Hematopoietic multipotent progenitor cell treated with erythropoietin and hydrocortisone succinate and interleukin-3 and kit ligand, for 4 days (in vitro differentiated cells): ENCODE measurements at places on chromosomes 16 and 17.

DNA sequence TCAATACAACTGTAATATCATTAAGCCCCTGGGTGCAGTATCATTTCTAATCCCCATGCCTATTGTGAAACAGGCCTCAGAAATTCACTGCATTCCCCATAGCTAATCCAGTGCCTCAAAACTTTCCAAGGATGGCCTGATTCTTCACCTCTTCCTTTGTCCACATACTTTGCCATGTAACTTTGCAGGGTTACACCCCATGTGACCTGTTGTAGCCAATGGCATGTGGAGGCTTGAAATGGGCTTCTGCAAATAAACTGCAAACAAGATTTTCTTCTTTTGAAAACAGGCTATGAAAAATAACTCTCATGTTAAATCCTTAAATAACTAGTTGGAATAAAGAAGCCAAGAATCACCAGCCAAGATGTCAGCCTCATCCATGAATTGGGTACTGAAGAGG is 35.9 kb downstream of the ABCA10 start:
- no peak for DNase-seq

- DNase-seq = peak; percentile 66
These were observed 2.7 kb downstream of the HOXB2 start for GRCh38 chr17:48542114-48542656.

DNA sequence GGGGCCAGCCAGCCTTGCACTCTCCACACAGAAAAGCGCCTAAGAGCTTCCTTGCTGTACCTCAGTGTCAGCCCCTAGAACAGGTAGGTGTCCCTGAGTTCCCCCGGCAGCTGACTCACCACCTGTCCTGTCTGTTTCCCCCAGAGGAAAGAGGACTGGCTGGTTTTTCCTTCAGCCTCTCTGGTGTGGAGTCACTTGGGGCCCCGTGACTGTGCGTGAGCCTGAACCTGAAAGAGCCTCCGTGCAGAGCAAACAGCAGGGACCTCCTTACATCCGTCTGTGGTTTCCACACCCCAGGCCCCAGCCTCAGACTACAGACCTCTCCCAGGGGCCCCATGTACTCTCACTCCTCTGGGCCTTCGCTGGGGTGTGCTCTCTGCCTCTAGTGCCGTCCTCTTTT is 87.8 kb downstream of the GNAO1 start:
- DNase-seq = peak; percentile 86

- DNase-seq = no peak
These were observed 375.7 kb upstream of the DYNLRB2 start for GRCh38 chr16:80164966-80165550.

DNA sequence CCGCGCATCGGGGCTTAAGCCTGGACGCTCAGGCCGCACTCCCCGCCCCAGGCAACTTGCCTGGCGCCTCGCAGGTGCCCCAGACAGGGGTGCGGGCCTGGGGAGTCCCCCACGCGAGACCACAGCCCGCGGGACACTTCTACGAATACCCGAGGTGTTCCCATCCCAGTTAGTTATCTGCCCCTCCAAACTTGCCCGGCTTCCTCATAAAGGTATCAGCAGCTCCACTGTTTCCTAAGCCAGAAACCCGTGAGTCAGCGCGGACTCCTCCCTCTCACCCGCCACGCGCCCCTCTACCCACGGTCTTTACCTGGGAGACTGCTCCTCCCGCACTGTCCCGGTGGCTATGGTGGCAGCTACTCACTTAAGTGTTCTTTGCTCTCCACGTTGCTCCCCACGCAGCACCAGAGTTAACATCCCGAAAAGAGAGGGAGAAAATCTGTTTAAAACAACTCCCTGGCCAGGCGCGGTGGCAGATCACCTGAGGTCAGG is 1.0 kb upstream of the CREBBP start:
- no peak for DNase-seq

GRCh38 chr17:17052462-17053221 is 10.4 kb downstream of the MPRIP start:
- no peak for DNase-seq

- peak; percentile 92 for DNase-seq
These were observed 146.5 kb upstream of the PLCG2 start for GRCh38 chr16:81632392-81633146.

- no peak for DNase-seq
These were observed 4.8 kb downstream of the PRSS53 start for GRCh38 chr16:31083981-31084380.

- DNase-seq = no peak
These were observed 6.2 kb upstream of the MYOCD start for GRCh38 chr17:12659500-12659899.

DNA sequence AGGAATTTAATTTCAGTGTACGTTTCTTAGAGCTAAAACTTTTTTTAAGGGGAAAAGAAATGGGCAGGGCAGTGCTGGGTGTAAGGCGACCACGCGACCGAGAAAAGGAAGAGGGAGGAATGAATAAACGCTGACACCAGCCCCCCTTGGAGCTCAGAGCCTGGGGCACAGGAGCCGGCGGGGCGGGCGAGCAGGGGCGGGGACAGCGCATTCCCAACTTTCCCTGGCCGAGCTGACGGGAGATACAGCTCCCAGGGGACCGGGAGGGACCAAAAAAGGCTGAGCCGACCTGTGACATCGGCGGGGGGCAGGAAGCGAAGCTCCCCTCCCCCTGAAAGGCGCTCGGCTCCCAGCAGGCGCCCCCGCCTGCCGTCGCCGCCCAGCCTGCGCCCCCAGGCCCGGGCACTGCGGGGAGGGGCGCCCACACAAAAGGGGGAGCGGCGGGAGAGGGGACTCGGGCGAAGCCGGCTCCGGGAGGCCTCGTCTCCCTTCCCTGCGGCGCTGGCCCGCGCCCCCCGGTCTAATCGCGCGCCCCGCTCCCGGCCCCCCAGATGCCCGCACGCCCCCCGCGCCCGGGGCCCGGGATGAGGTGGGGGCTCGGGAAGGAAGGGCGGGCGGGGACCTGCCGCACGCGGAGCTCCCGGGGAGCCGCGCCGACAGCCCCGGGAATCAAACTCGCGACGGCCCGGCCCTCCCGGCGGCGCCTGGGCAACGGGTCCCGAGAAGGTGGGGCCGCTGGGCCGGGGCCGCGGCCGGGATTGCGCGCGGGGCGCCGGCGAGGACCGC is 622 bp downstream of the CUEDC1 start:
- DNase-seq = no peak

GRCh38 chr17:19290066-19290705 is 53.0 kb downstream of the EPN2 start:
- DNase-seq = peak; percentile 69

GRCh38 chr16:89921702-89922476 is 1.3 kb upstream of the TUBB3 start:
- DNase-seq = peak; percentile 74

- no peak for DNase-seq
These were observed 105.1 kb upstream of the METRNL start for GRCh38 chr17:82974136-82974952.

GRCh38 chr16:30724641-30725417 is 23.4 kb upstream of the PHKG2 start:
- peak; percentile 58 for DNase-seq
